Naive B cell (primary cell): ENCODE measurements at places on chromosomes 2 and 18.

GRCh38 chr2:25266399-25266798 lies 75.3 kb downstream of the DNMT3A start:
- DNase-seq, result no peak

DNA sequence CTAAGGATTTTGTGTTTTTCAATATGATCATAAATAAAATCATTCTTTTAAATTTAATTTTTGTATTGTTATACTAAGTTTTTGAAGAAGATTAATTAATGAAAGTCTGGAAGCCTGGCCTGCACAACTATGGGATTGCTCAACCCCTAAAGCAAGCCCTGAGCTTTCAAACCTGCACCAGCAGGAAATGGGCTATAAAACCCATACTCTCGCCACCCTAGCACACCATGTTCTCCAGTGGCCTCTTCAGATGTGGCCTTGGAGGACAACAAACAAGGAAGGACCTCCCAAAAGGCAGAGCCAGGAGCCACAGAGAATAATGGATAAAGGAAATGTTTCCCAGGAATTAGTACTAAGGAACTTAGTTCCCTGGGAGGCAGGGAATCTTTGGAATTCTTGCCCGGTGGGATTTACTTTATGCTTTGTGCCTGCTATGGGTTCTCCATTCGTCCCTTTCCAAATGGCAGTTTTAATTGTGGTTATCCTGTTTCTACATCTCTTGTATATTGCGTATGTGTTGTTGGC lies 212.5 kb downstream of the ZFP36L2 start:
- no peak for DNase-seq

GRCh38 chr2:172484253-172484652 lies 56.9 kb downstream of the ITGA6 start:
- DNase-seq, result no peak

GRCh38 chr2:166516712-166517303 lies 22.8 kb upstream of the SCN7A start:
- DNase-seq, result no peak

GRCh38 chr18:14922965-14923565 lies 175.1 kb downstream of the ANKRD30B start:
- no peak for DNase-seq

GRCh38 chr18:73948497-73948896 lies 199.1 kb downstream of the FBXO15 start:
- DNase-seq, result no peak

DNA sequence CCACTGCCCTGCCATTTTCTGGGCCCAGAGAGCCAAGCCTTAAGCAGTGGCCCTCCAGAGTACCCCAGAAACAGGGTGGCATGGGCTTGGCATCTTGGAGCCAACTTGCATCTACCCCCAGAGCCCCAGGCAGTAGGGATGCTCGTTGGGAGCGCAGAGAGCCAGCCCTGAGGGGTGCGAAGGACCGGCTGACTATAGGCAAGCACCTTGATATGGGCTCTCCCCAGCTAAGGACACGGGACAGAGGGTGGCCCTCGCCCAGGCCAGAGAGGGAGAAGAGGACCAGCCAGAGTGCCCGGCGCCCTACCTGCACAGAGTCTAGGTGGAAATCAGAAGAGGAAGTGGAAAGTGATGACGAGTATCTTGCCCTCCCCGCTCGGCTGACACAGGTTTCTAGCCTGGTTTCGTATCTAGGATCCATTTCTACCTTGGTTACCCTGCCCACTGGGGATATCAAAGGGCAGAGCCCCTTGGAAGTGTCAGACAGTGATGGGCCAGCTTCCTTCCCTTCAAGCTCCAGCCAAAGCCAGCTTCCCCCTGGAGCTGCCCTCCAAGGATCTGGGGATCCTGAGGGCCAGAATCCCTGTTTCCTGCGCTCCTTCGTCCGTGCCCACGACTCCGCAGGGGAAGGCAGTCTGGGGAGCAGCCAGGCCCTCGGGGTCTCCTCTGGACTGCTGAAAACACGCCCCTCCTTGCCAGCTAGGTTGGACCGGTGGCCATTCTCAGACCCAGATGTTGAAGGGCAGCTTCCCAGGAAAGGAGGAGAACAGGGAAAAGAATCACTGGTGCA lies 16.2 kb downstream of the CEP68 start:
- peak; percentile 42 for DNase-seq

- no peak for DNase-seq
Measured at GRCh38 chr18:55314031-55314430, 274.0 kb downstream of the TCF4 start.

DNA sequence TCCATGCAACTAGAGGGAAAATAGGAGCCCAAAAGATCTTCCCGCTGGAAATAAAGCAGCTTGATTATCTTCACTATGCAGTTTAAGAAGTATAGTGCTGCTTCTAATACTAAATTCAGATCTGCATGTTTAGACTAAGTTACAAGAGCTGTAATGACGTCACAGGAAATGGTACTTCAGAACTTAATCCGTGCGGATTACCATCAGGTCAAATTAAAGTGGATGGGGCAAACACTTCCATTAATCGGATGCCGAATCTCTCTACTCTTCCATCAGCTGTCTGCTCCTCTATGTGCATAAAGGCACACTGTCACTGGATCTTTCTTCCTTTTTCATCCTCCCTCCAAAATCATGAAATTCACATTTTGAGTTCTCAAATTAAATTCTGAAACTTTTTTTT lies 52.6 kb downstream of the TRAPPC12 start:
- DNase-seq, result no peak

GRCh38 chr2:75525434-75526310 lies 35.1 kb downstream of the EVA1A start:
- no peak for DNase-seq

DNA sequence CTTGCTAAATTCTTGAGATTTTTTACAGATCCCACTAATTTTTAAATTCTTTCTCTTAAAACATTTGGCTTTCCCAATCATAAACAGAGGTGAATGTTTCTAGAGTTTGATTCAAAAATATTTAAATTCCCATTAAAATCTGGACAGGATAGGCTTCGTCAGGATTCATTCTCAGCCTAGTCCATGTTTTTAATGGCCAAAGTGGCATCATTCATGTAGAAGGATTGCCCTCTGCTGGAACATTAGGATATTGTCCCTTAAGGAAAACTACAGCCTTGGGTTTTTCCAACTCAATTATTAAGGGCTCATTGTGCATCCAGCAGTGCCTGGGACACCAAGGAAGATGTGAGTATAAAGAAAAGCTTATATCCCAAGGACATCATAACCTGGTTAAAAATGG lies 71.7 kb downstream of the TPGS2 start:
- DNase-seq, result no peak

GRCh38 chr18:37684590-37684989 lies 119.0 kb upstream of the CELF4 start:
- DNase-seq, result no peak

DNA sequence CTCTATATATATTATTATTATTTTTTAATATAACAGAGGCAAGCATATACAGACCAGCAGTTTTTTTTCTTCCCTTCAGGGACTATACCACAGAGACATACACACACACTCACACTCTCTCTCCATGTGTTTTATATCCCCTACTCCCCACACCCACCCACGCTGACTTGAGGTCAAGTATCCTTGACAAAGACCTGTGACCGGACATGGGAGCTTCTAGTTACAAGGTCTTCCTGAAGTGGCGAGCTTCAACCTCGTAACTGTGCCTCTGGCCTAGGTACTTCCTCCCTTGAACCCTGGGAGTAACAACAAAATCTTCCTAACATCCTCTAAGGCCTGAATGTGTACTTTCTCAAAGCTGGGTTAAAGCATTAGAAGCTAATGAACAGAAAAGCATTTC lies 52.5 kb downstream of the POLR1A start:
- no peak for DNase-seq

DNA sequence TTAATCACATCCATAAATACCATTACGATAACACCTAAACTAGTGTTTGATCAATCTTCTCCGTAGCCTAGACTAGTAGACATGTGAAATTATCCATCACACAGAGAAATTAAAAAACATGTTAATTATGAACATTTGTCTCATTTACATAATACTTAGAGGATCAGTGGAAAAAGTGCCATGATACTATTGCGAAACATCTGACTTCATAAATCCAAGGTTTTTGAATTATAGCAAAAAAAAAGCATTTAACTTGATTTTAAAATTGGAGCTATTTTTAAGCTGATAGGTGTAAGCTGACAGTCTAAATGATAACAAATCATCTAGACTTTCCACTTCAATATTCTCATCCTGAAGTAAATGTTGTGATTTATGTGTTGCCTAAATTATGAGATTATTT lies 51.6 kb downstream of the CBLN2 start:
- no peak for DNase-seq

DNA sequence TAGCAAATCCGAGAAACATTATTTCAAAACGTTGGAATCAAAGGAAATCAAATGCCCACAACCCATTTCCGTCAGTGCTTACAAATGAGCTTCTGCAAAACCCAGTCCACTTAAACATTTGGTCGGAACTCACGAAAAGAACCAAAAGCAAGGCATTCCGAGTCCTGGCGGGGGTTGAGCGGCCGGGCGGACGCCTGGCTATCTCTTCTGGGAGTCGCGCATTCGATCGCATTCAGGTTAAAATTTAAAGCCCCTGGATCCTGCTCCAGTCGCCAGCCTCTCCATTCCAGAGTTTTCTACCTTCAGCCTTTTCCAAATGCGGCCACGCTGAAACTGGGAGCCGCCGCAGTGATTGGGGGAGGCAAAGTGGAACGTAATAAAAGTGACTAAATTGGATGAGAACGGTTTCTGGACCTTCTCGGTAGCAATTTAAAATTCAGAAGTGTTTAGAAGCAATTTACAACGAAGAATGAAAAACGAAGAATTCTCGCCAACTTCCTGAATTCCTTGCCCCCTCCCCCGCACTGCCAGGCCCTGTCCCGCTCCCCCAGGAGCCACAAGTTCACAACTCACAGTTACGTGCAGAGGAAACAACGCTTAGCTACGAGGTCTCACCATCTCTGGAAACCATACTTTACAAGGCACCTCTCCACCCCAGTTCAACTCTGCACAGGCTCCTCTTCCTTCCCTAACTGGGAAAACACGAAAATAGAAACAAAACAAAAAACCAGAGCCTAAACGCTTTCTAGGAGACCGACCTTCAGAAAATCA lies 1.7 kb upstream of the GATA6 start:
- DNase-seq, result no peak

GRCh38 chr18:36533446-36534153 lies 236.1 kb downstream of the FHOD3 start:
- DNase-seq, result no peak

- no peak for DNase-seq
Measured at GRCh38 chr2:219570924-219571310, 422 bp downstream of the OBSL1 start.

- DNase-seq, result no peak
Measured at GRCh38 chr2:40240070-40240469, 211.8 kb downstream of the SLC8A1 start.

- DNase-seq, result no peak
Measured at GRCh38 chr2:223549215-223549614, 52.9 kb downstream of the SCG2 start.

DNA sequence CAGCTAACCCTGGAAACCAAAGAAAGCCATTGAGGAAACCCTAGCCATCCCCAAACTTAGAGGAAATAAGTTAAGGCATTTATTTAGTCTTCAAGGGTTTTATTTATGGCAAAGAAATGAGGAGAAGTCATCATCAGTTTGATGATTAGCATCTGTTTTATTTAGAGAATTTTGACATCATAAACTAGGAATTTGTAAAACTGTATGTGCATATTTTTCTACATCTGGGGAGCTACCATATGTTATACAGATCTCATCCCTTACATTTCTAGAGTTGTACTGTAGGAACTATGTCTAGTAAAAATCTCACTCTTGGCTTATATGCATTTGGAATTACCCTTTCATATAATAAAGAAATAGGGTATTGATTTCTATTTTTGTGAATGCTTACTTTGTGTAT lies 48.7 kb downstream of the FMNL2 start:
- DNase-seq, result no peak

DNA sequence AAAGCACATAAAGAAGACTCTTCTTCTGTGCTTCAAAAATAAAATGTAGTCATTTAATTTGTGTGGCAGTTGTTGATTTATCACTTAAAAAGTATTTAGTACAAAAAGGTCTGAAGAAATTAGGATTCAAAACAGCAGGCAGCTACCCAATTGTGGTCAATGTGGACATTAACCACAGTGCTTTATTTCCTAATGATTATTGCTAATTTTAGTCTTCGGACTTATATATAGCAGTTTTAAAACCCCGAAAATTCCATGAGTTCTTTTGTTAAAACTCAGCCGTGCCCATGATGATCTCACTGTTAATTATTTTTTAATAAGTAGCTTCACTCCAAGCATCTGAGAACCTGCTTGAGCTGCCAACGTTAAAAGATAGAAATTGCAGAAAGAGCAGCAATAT lies 594.3 kb downstream of the STK39 start:
- DNase-seq, result no peak

DNA sequence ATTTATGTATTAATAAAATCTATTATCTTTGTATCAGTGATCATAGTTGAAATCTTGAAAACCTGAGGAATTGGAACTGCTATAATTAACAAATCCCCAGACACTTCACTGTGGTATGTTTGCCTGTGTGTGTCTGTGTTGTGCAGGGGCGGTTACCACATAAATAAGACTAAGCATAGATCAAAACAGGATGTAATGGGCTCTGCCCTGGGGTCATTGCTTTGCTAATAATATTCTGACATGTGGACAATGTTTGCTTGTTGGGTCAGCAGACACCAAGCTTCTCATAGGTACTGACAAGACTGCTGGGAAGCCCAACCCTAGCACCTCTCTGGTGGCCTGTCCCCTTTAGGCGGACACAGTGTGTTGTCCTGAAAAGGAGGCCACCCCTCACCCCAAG lies 35.8 kb upstream of the DOK6 start:
- DNase-seq, result no peak

GRCh38 chr2:217622205-217623060 lies 380.4 kb downstream of the TNS1 start:
- no peak for DNase-seq

- peak; percentile 82 for DNase-seq
Measured at GRCh38 chr2:100110614-100111000, 31.8 kb downstream of the AFF3 start.

DNA sequence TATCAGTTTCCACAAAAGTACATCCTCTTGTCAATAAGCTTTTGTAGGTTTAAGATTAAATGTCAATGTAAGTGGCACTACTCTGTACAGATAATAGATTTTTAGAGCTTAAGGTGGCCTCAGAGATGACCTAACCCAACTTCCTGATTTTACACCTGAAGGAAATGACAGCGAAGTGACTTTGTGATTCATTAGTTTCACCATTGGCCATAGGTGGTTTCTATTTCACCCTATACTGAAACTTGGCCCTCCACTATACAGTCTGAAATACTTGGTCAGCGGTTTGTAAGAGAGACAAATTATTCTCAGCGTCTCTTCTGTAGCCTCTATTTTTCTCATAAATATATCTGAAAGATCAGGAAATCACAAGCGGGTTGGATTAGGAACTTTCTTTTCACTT lies 330.4 kb upstream of the FAM98A start:
- no peak for DNase-seq

GRCh38 chr2:49936965-49937364 lies 782.6 kb upstream of the FSHR start:
- no peak for DNase-seq
